AG20443 (cell line): ENCODE measurements at places on chromosomes 1 and 21.

DNA sequence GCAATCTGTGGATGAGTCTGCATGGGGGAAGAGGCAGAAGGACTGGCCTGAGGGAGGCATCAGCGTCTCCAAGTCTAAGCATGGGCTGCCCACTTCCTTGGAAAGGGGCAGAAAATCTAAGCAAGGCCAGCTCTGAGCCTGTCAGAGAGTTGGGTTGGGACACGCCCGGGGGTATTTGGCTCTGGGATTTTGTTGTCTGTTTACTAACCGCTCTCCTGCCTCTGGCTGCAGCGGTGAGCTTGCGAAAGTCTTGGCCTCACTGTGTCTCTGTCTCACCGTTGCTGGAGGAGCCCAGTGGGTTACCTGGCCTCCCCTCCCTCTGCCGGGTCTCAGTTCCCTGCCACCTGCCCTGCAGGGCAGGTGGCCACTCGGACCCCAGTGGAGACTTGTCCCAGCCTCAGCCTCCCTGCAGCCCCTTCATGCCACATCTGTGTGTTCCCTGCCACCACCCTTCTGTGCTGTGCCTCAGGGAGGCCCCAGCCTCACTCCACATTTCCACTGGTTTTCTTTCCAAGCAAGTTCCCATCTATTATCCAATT is 33.7 kb downstream of the EDN2 start:
- DNase-seq, result no peak

- DNase-seq, result no peak
Observed at GRCh38 chr21:36646011-36646410, 52.9 kb upstream of the SIM2 start.

DNA sequence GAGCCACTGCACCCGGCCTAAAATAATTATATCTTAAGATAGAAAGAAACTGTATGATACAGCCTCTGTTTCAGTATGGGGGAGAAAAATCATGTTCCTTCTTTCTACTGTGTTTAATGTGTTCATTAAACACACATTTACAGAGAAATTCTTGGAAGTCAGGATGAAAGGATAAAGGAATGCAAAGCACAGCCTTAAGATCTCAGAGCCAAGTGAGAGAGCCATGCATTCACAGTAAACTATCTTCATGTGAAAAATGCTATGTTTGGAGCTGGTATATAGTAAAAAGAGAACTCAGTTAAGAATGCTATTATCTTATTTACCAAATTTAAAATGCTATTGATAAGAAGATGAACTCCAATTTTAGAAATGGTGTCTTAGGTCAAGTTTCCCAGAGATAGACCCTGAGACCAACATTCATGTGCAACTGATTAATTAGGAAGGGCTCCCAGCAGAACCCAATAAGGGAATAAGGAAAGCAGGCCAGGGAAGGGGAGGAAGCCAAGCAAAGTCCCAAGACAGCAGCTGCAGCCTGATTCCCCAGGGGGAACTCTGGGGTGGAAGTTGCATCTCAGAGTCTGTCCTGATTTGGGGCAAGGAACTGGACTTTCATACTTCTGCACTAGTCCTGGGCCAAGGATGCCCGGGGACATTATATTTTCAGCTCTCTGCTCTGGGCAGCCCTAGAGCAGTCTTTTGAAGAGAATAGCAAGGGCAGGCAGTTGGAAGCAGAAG is 130.0 kb upstream of the ZNF648 start:
- DNase-seq, result no peak

GRCh38 chr1:110494522-110495406 is 24.2 kb downstream of the KCNA10 start:
- DNase-seq, result no peak

GRCh38 chr1:159921251-159921650 is 4.1 kb downstream of the TAGLN2 start:
- no peak for DNase-seq

- DNase-seq, result peak; percentile 41
Observed at GRCh38 chr1:40838045-40838979, 23.9 kb downstream of the CITED4 start.

DNA sequence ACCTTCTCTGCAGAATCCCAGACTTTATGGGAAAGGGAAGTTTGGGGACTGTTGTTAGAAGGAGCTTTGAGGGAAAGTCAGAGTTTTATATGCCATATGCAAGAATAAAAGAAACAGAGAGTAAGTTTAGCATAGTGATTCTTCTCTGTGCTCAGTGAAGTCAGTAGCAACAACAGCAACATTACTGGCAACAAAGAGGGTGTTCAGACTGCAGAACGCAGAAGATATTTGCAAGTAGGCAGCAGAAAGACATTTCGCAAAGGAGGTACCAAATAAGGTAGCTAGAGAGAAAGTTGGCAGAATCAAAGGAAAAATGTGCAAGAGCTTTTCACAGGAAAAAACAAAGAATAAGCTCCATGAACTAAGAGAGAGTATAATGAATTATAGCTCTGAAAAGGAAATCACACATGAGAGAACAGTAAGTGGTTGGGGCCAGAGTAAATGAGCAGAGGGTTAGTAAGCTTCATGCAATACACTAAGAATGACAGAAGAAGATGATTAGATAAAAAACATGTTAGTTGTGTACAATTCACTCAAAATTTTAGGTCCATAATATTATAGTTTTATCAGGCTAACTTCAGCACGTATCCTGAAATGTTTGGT is 98.1 kb downstream of the NEGR1 start:
- peak; percentile 8 for DNase-seq

GRCh38 chr1:231757759-231758158 is 131.2 kb downstream of the DISC1 start:
- no peak for DNase-seq

GRCh38 chr1:246565751-246566127 is 322 bp downstream of the TFB2M start:
- DNase-seq, result no peak

- no peak for DNase-seq
Observed at GRCh38 chr1:116367256-116367945, 5.6 kb upstream of the ATP1A1 start.

DNA sequence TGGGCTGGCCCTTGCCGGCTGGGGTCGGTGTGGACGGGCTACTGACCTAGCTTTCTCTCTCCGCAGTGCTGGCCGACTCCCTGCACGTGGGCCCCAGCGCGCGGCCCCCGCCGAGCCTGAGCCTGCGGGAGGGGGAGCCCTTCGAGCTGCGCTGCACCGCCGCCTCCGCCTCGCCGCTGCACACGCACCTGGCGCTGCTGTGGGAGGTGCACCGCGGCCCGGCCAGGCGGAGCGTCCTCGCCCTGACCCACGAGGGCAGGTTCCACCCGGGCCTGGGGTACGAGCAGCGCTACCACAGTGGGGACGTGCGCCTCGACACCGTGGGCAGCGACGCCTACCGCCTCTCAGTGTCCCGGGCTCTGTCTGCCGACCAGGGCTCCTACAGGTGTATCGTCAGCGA is 34.9 kb downstream of the PTGFRN start:
- DNase-seq, result no peak

- DNase-seq, result no peak
Observed at GRCh38 chr1:57124170-57124569, 158.4 kb upstream of the C8B start.

GRCh38 chr1:228337031-228337564 is 69.5 kb downstream of the TRIM11 start:
- DNase-seq, result no peak

DNA sequence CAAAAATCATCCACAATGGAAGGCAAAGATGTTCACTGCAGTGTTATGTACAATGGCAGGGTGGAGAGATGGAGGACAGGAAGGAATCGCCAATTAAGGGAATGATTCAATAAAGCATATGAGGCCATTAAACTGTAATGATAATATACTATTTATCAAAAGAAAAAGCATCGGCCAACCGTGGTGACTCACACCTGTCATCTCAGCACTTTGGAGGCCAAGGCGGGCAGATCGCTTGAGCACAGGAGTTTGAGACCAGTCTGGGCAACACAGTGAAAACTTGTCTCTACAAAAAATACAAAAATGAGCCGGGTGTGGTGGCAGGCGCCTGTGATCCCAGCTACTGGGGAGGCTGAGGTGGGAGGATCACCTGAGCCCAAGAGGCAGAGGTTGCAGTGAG is 89.1 kb downstream of the SSBP3 start:
- DNase-seq, result no peak
